Activated CD4-positive, alpha-beta T cell treated with anti-CD3 and anti-CD28 coated beads, Interleukin-2, amount 10 ng/mL, durations not matched to agents 7 days and 5 days (primary cell): ENCODE measurements at places on chromosomes 6 and 20. TPM values are rescaled to one million over a fixed set of nuclear protein-coding genes. Genes with fewer than 3 reads are reported as not detected.
A peak's percentile ranks its signal among the peaks of the same experiment; 100 is the strongest.

GRCh38 chr6:126312013-126312665 lies 27.8 kb upstream of the CENPW start:
- H3K4me1 ChIP-seq: no peaks in the 10 kb centered on the region
- no peaks in the 10 kb centered on the region for H3K36me3 ChIP-seq
- no peak overlapping the region for H3K27ac ChIP-seq
- no peak for DNase-seq

DNA sequence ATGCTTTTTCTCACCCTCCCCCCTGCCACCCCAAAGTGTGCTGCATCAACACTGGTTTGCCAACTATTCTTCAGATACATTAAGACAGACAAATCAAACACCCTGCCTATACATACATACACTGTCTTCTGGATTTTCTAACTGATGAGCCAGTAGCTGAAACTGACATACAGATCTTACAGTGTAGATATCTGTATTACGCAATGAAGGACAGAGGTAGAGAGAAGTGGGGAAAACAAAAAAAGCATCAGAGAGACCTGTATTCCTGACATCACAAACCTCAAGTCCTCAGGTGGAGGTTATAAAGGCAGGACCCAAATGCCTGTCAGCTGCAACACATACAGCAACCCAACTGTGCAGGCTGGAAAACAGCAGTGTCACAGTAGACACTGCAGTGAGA lies 535.4 kb downstream of the HACE1 start:
- H3K4me3 ChIP-seq: no peak overlapping the region
- H3K36me3 ChIP-seq: no peaks in the 10 kb centered on the region
- H3K27ac ChIP-seq: no peak overlapping the region
- H3K27me3 ChIP-seq: peaks cover 3% of the 10 kb centered on the region

DNA sequence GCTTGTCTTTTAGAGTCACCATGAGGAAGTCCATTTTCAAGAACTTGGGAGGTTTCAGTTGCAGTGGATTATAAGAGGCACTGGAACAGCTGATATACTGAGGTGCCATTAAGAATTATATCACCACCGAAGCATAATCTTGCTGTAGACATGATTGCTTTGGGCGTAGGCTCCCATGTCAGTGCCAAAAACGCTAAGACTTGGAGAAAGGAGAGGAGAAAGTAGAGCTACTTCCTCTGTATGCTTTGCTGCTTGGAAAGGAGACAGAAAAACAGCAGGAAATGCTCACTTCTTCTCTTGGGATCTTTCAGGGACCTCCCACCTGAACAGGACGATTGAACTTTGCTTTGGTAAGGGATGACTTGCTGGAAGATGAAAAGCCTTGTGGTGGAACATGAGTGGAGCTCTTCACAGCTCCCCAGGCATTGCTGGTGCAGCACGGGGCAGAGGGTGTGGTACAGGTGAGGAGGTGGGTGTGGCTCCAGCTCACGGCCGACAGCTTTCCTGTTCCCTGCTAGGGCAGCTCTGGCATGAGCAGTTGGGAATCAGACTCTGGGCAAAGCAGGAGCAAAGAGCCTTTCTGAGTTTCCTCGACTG lies 190.4 kb upstream of the JAG1 start:
- DNase-seq: no peak
- H3K36me3 ChIP-seq: no peaks in the 10 kb centered on the region
- no peaks in the 10 kb centered on the region for H3K4me1 ChIP-seq
- H3K4me3 ChIP-seq: no peak overlapping the region
- H3K27me3 ChIP-seq: no peaks in the 10 kb centered on the region

- no peak overlapping the region for H3K4me3 ChIP-seq
- H3K4me1 ChIP-seq: no peaks in the 10 kb centered on the region
- no peaks in the 10 kb centered on the region for H3K36me3 ChIP-seq
- H3K27ac ChIP-seq: no peak overlapping the region
These were observed 122.4 kb downstream of the PTPRK start for GRCh38 chr6:128397996-128398395.

GRCh38 chr20:56986931-56987720 lies 279.3 kb downstream of the BMP7 start:
- no peaks in the 10 kb centered on the region for H3K4me1 ChIP-seq
- no peak for DNase-seq
- H3K27me3 ChIP-seq: peaks cover 2% of the 10 kb centered on the region
- H3K27ac ChIP-seq: no peak overlapping the region
- no peak overlapping the region for H3K4me3 ChIP-seq

DNA sequence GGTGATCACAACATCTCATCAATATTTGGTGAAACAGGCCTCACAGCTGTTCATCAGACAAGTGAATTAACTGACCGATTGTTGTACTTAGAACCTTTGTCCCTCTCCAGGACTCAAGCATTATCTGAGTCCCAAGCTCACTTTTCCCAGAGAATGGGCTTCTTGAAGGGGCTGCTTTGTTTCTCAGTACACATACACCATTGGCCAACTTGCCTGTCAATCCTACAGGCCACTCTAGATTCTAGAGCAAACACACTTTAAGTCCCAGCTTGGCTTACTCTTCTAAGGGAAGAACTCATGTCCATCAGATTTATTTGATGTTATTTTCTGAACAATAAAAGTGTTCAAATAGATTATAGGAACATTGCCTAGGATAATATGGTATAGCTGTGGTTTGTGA lies 249.5 kb downstream of the BCKDHB start:
- no peaks in the 10 kb centered on the region for H3K4me1 ChIP-seq
- H3K27me3 ChIP-seq: no peaks in the 10 kb centered on the region
- DNase-seq: no peak

- no peak overlapping the region for H3K4me3 ChIP-seq
- H3K36me3 ChIP-seq: peaks cover 2% of the 10 kb centered on the region
- DNase-seq: no peak
- H3K4me1 ChIP-seq: peaks cover 44% of the 10 kb centered on the region
- H3K27ac ChIP-seq: peak overlapping the region; percentile 60
These were observed 277.6 kb downstream of the CLIC5 start for GRCh38 chr6:45738057-45738455.

GRCh38 chr6:96065213-96065612 lies 49.4 kb downstream of the FUT9 start:
- no peak overlapping the region for H3K4me3 ChIP-seq
- H3K27me3 ChIP-seq: no peaks in the 10 kb centered on the region
- no peak overlapping the region for H3K27ac ChIP-seq
- no peaks in the 10 kb centered on the region for H3K36me3 ChIP-seq

GRCh38 chr6:167574431-167575151 lies 249.7 kb downstream of the TTLL2 start:
- no peaks in the 10 kb centered on the region for H3K36me3 ChIP-seq
- no peaks in the 10 kb centered on the region for H3K4me1 ChIP-seq
- H3K4me3 ChIP-seq: no peak overlapping the region
- no peak overlapping the region for H3K27ac ChIP-seq
- no peak for DNase-seq

The SNAP25 gene
- not detected for total RNA-seq

The HCK gene
- total RNA-seq: not detected

The PHACTR1 gene
- total RNA-seq: 0.32 TPM
